T-helper 1 cell treated with Interleukin-12 subunit alpha and Interleukin-12 subunit beta and Interleukin-4 antibody, amounts not matched to agents 30 ng/mL and 1 ng/mL, for 36 hours (primary cell): ENCODE measurements at places on chromosomes 12 and 14. TPM values are rescaled to one million over a fixed set of nuclear protein-coding genes. Genes with fewer than 3 reads are reported as not detected.

Gene RBP5
- 0.27 TPM in 1 of 2 replicates, not detected in the other for total RNA-seq

Gene ACSS3
- 0.05 TPM in 1 of 2 replicates, not detected in the other for total RNA-seq

Gene ITGB7
- 734 and 751 TPM in 2 replicates for total RNA-seq

Gene PLA2G1B
- total RNA-seq: not detected in 2 replicates

Gene CCDC198
- total RNA-seq: 0.10 TPM in 1 of 2 replicates, not detected in the other

Gene PTPRR
- total RNA-seq: not detected in 2 replicates

Gene NOVA1
- 0.24 and 0.39 TPM in 2 replicates for total RNA-seq

Gene ADCY4
- total RNA-seq: 4.3 and 5.3 TPM in 2 replicates

Gene RFX4
- total RNA-seq: not detected in 2 replicates

Gene SNRPF
- 36.7 and 38.5 TPM in 2 replicates for total RNA-seq

Gene KRT78
- total RNA-seq: not detected in 2 replicates

Gene BBOF1
- 1.0 and 1.1 TPM in 2 replicates for total RNA-seq
